NCI-H1092 (cell line): ENCODE measurements at places on chromosomes 16 and 17.

- no peak for DNase-seq
These were observed 20.2 kb downstream of the TMC7 start for GRCh38 chr16:19003935-19004334.

DNA sequence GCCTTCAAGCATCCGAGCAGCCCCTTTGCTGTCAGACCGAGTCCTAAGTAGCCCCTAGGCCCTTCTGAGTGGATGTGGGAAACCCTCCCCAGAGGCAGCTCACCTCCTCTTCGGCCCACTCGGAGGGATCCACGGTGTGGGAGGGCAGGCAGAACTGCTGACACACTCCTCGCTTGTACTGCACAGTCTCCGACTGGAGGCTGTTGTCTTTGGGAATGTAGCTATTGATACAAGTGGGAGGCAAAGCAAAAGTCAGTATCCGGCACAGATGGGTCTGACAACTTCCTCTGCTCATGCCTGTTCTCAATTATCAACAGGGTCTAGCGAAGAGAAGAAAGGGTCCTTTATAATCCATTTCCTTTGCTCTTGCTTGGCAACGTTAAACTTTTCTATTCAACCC, 25.9 kb upstream of the FOXJ1 start:
- DNase-seq: no peak

GRCh38 chr16:76474048-76474447, 196.8 kb downstream of the CNTNAP4 start:
- no peak for DNase-seq

- DNase-seq: no peak
These were observed 143.9 kb downstream of the KCNJ2 start for GRCh38 chr17:70313086-70313852.

DNA sequence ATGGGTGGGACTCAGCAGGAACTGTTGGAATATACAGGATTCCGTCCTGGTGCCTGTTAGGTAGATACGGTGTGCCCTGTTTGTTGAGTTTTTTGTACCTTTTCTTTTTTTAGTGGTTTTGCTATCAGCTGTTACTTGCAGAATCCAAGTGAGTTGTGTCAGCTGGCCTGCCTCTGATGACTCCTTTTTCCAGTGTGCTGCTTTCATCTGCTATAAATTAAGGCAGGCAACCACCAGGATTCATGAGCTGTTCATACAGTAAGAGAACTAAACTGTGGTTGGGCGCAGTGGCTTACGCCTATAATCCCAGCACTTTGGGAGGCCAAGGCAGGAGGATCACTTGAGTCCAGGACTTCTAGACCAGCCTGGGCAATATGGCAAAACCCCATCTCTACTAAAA, 79.9 kb downstream of the WNT3 start:
- DNase-seq: no peak

DNA sequence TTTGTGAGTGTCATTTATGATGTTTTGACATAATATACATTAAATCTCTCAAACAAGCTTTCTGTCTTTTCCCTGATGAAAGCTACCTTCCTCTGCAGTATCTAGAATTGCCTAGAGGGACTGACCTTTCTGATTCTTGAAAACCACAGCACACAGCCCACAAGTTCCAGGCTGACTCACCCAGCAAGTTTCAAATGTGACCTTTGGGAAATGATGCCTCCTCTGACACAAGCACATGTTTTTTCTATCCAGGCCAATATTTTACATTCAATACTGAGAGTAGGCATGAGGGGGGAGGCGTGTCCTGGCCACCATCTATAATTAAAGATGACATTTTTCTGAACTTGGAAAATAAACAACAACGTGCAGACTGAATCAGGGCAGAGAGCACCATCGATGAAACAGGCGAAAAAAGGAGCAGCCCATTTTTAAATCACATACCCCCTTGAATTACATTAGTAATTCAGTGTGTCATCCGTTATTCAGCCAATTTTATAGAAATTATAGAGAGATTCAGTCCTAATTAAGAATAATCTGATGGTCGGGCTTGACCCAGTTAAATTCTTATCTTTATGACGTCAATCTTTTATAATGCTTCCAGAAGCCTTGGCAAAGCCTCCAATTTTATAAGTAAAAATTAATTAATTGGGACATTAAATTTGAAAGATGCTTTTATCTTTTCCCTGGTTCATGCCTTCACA, 292.6 kb upstream of the CDH11 start:
- no peak for DNase-seq

GRCh38 chr16:65934443-65934842, 432.0 kb upstream of the CDH5 start:
- DNase-seq: no peak

- DNase-seq: no peak
These were observed 127.9 kb upstream of the CDH11 start for GRCh38 chr16:65249768-65250167.

DNA sequence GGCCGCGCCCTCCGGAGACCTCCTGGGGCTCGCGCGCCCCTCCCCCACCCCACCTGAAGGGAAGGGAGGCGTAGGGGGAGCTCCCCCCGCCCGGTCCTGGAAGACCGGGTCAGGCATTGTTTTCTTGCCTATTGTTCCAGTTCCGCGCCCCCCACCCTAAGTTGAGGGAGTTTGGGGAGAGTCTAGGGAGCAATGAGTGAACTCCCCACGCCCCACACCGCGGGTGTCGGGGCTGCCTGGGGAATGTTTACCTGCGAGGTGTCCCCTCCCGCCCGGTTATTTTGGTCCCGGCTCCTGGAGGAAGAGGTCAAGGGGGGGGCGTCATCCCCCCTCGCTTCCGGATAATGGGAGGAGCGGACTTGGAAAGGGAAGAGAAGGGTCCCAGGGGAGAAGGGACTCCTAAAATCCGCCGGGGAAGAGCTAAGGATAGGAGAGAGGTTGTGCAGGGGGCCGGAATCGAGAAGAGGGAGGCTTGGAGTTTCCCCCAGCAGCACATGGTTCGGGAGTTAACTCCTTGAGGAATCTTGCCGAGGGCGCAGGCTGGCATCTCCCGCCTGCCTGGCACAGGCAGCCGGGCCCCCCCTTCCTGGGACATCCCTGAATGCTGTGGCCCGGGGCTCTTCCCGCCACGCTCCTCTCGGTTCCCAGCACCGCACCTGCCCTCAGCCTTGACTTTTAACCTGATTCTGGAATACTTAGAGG, 881 bp downstream of the MLLT6 start:
- peak; percentile 16 for DNase-seq

DNA sequence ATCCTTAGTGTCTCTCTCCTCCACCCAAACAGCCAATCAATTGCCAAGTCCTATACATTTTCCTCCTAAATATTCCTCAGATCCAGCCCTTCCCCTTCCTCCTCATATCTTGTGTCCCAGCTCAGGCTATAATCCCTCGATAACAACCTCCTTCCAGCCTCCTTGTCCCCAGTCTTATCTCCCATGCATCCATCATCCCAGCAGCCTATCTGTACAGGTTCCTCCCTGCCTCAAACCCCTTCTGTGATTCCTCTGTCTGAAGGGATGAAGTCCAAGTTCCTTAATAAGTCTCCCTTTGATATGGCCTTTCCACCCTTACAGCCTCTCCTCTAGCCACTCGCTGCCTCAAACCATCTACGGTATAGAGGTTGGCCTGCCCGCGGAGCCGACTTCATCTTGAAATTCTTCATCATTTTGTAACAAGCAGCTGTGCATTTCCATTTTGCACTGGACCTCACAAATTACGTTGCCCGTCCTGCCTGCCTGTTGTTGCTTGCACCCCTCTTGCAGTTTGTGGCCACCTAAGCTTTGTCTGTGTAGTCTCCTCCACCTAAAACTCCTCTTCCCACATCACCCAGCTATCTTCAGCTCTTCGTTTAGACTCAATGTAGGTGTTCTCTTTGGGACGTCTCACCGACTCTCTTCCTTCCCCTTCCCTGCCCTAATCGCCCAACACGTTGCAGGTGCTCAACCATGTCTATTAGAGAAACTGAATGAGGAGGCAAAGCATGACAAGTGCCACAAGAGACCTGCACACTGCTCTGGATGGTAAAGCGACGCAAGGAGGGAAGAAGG, 786 bp upstream of the CDK5RAP3 start:
- DNase-seq: no peak

GRCh38 chr16:3776316-3776715, 59.0 kb upstream of the TRAP1 start:
- peak; percentile 37 for DNase-seq

DNA sequence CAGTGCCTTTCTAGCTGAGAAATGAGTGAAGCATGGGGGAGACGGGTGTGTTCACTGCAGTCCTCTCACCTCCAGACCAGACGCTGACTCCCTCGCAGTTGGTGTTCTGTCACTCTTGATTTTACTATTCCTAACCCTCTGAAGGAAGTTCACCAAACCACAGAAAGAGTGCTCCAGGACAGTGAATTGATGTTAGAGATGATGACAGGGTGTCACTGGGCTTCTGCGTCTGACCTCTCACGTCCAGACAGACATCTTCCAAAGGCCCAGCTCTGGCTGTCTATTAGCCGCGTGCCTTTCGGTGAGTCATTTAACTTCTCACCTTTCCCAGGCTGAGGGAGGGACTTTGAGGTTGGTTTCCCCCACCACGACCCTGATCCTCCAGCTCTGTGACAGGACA, 8.2 kb downstream of the CRAMP1 start:
- DNase-seq: no peak

- DNase-seq: no peak
These were observed 72.1 kb upstream of the TNRC6C start for GRCh38 chr17:77886387-77886728.

DNA sequence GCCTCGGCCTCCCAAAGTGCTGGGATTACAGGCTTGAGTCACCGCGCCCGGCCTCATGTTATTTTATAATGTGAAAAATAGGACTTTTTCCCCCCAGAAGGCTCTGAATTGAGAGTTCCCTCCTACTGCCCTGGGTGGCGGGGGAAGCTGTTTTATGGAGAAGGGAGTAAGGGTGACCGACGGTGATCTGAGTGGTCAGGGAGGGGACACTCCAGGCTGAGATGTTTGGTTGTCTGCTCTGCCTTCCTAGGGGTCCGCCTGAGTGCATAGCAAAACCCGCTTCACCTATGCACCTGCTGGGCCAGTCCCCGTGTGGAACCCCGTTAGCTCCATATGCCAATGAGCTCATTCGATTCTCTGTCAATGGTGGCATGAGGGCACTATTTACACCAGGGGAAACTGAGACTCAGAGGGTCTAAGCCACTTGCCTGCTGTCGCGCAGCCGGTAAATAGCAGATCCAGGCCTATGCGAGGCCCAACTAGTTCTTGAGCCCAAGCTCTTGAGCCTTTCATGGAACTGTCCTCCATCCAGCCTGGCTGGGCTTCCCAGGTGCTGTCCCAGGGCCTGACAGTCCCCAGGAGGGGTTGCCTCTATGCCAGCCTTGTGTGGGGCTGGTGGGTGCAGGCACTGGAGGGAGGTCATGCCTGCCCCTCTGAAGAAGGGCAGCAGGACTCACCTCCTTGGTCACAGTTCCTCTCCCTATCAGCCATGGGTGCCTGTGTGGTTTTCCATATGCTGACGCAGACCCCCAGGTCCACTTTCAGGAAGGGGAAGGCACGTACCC, 1.7 kb upstream of the GJD3 start:
- DNase-seq: no peak

GRCh38 chr16:86638642-86639041, 60.3 kb downstream of the FOXL1 start:
- no peak for DNase-seq

DNA sequence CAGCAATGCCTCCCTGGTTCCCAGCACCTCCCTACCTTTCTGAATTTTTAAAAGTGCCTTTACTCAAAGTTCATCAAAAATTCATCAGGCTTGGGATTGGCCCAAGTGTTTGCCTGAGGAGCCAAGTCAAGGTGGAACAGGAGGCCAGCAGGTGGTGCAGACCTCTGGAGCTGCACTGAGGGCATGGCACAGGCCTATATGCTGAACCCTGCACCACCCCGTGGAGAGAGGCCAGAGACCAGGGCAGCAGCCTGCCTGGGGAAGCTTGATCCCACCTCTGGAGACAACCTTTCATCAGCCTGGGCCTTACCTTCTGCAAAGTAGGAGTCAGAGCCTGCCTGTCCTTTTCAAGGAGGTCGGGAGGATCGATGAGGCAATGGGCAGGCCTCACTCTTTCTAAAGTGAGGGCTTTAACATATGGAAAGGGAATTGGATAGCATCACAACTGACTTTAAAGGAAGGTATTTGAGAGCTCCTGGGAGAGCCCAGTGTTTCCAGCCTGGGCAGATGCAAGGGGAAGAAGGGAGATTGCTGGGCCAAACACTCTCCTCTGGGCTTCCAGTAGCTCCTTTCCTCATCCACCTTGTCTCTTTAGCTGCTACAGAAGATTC, 31.8 kb upstream of the TMEM132E start:
- DNase-seq: no peak

DNA sequence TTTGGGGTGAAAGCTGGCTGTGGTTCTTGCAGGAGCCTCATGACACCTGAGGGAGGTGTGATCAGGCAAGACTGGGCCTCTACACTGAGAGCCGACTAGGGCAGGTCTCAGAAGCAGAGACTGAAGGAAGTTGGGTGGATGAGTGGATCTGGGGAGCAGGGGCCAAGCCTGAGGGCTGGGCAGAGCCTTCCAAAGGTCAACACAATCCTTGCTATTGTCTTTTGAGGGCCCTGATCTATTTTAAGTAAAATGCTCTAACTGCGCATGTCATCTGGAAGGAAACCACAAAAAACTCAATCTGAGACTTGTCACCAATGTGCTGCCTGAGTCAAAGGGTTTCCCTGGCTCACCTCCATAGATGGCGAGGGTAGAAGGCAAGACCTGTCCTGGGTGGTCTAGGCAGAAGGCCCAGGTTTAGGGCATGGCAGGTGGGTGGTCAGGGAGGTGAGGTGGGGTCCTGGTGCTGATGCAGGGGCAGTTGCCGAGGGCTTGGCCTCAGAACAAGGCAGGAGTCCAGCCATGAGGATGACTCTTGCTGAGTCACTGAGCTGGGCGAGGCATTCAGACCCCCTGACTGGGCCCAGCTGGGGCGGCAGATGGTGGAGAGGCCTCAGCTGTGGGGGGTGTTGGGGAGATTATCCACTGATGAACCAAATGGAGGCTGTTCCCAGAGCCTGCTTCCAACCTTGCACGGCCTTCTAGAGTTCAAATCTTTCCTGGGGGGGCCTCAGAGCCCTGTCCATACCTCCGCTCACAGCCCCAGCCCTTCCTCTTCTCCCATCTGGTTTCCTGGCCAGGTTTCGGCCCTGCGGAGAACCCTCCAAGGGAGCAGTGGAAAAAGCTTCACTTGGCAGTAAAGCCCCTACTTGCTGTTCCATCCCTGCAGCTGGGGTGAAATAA, 5.1 kb downstream of the MVP start:
- no peak for DNase-seq

GRCh38 chr17:40530531-40530994, 29.1 kb upstream of the TNS4 start:
- no peak for DNase-seq

- DNase-seq: no peak
These were observed 14.2 kb downstream of the ERI2 start for GRCh38 chr16:20791923-20792612.

DNA sequence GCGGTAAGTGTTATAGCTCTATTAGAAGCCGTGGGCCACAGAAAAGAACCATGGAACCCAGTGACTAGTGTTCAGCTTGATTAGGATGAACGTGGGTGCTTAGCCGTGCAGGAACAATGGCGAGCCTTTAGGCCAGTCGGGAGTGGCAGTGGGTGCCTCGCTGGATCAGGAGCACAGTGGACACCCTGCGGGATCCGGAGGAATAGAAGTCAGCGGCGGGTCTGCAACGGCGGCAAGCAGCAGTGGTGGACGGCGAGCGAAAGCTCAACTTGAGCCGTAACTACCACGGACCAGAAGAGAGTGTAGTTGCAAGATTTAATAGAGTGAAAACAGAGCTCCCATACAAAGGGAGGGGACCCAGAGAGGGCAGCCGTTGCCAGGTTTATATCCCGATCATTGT, 37.3 kb upstream of the CDH15 start:
- DNase-seq: no peak
